KBM-7 (cell line): ENCODE measurements at places on chromosomes 2 and 18.

DNA sequence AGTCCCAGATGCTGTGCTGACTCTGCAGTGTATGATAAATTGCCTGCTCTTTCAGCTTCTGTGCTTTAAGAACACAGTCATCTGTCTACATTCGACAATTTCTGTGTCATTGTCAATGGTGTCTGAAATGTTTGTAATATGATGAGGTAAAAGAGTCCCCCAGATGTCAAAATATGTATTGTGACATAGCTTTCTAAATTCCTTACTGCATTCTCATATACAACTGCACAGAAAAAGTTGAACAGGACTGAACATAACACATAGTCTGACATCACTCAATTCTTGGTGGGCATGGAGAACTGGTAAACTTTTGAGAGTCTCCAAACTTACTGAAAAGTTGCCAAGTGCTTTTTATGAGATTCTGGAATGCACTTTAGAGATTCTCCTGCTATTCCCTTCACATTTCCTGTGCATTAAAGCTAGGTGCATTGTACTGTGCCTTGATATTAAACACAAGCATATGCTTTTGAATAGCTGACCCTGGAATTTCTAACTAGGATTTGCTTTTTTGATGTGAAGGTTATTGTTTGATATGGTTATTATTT, 48.1 kb upstream of the ARHGAP28 start:
- no peak for DNase-seq

GRCh38 chr2:437756-438393, 150.0 kb upstream of the ALKAL2 start:
- DNase-seq: peak; percentile 60

- DNase-seq: no peak
Observed at GRCh38 chr2:34011684-34012083, 412.6 kb upstream of the FAM98A start.

DNA sequence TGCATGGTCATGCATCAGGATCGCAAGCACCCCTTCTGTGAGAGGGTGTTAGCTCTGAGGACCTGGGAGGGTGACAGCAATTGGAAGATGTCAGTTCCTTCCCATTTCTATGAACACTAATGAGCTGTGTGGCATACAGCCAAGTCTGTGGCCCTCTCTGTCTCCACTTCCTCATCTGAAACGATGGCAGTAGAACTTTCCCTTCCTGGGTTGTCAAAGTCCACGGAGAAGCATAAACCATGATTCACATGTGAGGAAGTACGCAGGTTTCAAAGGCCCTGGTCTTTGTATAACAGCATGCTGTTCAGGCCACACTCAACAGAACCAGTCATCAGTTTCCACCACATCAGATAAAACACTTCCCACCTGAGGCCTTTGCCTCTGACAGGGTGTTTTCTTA, 167.4 kb upstream of the RAB6C start:
- DNase-seq: peak; percentile 92

GRCh38 chr18:35516789-35517188, 19.0 kb upstream of the INO80C start:
- DNase-seq: no peak

- DNase-seq: no peak
Observed at GRCh38 chr2:109348671-109349502, 219.9 kb downstream of the SH3RF3 start.

- DNase-seq: no peak
Observed at GRCh38 chr18:75742516-75742915, 315.0 kb upstream of the SMIM21 start.

GRCh38 chr2:195642027-195642678, 14.9 kb upstream of the SLC39A10 start:
- DNase-seq: peak; percentile 68

GRCh38 chr2:62158444-62159121, 37.3 kb upstream of the B3GNT2 start:
- no peak for DNase-seq

DNA sequence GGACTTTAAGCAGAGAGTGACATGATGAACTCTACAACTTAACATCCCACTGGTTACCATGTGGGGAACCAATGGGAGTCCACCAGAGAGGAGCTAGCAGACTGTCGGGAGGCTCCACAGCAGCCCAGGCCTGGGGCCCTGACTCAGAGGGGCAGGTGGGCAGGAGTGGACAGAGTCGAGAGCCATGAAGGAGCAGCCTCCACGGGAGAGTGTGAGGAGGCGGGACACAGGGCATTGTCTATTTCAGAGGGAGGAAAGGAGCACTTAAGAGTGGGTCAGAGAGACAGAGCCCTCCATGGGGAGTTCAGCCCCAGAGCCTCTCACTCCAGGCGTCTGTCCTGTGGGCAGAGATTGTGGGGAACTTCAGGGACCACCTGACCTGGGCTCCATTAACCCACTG, 118.7 kb downstream of the CYP26B1 start:
- DNase-seq: no peak
